ENCODE measurements at places on chromosomes 4 and X.

DNA sequence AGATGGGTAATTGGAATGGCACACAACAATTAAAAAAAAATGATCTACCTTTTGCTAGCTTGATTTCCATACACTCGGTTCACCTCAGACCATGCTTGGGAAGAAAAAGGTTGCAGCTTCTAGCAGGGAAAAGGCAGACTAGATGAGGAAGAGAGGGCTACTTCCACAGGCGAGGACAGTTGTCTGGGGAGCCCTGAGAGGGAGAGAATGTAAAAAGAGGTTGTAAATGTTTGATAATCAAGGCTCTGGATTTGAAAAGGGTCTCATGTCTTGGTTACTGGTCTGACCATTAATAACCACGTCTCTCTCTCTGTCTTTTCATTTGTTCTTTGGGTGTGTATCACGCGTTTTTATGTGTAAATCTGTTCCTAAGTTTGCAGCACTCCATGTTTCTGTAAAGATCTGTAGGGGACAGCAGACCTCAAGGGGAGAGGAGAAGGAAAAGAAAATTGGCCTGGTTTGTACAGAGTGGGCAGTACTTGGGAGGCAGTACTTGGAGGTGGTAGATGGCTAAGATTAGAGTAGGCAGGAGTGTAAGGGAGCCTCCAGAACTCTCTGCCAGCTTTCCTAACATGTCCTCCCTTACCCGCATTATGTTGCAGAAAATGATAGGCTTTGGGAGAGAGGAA is 750 bp downstream of the ARMCX5 start:
- DNase-seq: no peak

- no peak for DNase-seq
These were observed 36.0 kb downstream of the NOP14 start for GRCh38 chr4:2927016-2927695.

DNA sequence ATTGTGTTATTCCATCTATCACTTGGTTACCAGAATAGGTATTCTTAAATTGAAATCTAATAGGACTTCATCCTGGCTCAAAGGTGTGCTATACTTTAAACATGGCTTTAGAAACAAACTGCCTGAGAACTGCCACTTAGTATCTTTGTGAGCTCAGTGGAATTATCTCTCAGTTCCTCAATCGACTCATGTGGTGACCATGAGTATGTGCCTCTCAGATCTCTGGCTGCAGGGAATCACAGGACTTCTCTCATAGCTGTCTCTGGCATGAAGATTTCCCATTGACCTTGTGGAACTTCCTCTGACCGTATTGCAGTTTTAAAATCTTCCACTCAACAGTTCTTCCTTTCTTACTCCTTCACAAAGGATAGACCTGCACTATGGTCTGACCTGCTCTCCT is 681.9 kb upstream of the BOD1L1 start:
- no peak for DNase-seq

- peak; percentile 44 for DNase-seq
These were observed 149.9 kb downstream of the CHIC2 start for GRCh38 chr4:53914313-53915016.

GRCh38 chr4:185171373-185172071 is 28.5 kb downstream of the SLC25A4 start:
- no peak for DNase-seq

- no peak for DNase-seq
These were observed 1.6 kb downstream of the SLC10A6 start for GRCh38 chr4:86847571-86847970.

GRCh38 chrX:121084903-121085611 is 37.6 kb downstream of the GLUD2 start:
- no peak for DNase-seq

- DNase-seq: no peak
These were observed 71.9 kb downstream of the NPNT start for GRCh38 chr4:105967058-105967658.

DNA sequence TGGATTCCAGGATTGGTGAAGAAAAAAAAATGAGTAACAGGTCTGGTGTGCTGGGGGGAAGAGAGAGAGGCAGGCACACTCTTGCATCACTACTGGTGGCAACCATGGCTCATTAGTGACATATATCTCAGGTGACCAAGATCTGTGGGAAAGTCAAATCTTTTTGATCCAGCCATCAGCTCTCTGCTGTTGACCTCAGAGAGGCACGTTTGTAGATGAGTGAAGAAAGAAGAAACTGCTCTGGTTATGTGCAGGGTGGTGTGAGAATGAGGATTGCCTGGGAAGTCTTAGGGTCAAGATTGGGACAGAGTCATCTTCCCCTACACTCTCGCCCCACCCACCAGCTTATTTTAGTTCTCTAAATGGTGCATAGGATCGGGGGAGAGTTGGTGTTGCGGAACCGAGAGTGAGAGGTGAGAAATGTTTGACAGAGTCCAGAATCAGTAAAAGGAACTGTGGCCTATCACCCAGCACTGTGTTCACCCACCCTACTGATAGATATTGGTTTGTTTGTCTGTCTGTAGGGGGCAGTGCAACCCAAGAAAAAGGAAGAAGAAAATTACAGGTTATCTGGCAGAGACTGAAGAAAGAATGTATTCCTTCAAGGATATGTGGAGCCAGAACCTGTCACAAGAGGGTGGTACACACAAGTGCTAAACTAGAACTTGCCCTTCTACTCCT is 21.9 kb downstream of the ARMCX6 start:
- peak; percentile 24 for DNase-seq

GRCh38 chr4:1506956-1507721 is 100.9 kb upstream of the NKX1-1 start:
- no peak for DNase-seq

DNA sequence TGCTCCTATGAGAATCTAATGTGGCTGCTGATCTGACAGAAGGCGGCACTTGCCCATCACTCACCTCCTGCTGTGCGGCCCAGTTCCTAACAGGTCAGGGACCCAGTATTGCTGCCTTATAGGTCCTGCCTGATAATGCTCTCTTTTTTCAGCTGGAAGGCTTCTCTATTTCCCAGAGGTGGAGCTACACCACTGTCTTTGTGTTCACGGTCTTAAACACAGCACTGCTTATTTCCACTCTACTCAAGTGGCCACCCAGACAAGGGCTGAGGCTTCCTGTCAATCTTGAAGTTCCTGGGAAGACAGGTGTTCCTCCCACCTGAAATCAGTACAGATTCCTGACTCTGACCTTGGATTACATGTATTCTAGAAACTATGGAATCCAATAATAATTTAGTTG is 270.6 kb downstream of the NR3C2 start:
- DNase-seq: no peak
